Right cardiac atrium (tissue), 5 donors: ENCODE measurements at places on chromosomes 4 and X.

GRCh38 chrX:43657671-43658070 is 1.6 kb downstream of the MAOA start:
- no peak for DNase-seq

- DNase-seq, result no peak
Measured at GRCh38 chr4:38738940-38739803, 43.6 kb downstream of the TLR10 start.

- no peak for DNase-seq
Measured at GRCh38 chrX:40278340-40279090, 180.8 kb upstream of the BCOR start.

- no peak for DNase-seq
Measured at GRCh38 chr4:94831607-94832006, 73.9 kb downstream of the BMPR1B start.
